T-cell (primary cell): ENCODE measurements at places on chromosomes 5 and 9. TPM values are rescaled to one million over a fixed set of nuclear protein-coding genes. Genes with fewer than 3 reads are reported as not detected.
A peak's percentile ranks its signal among the peaks of the same experiment; 100 is the strongest.

Gene NIPSNAP3A
- total RNA-seq = 9.8 TPM

Gene CLK4
- 85.3 TPM for total RNA-seq

Gene RNF130
- 16.5 TPM for total RNA-seq

Gene RCL1
- 30.6 TPM for total RNA-seq

Gene IL13
- total RNA-seq = 0.30 TPM

Gene ARID3C
- total RNA-seq = not detected

Gene SPATA31D4
- not detected for total RNA-seq

Gene SMIM33
- 0.58 TPM for total RNA-seq

Gene RALGPS1
- total RNA-seq = 7.3 TPM

Gene ABCA2
- total RNA-seq = 121 TPM

Gene IFNK
- total RNA-seq = not detected

Gene WDR38
- not detected for total RNA-seq

Gene PLCXD3
- total RNA-seq = not detected

Gene KCNN2
- not detected for total RNA-seq

- DNase-seq = no peak
- H3K36me3 ChIP-seq = no peaks in the 10 kb centered on the region
- no peak overlapping the region for H3K27ac ChIP-seq
- H3K4me1 ChIP-seq = no peaks in the 10 kb centered on the region
Measured at GRCh38 chr9:80435591-80435990, 863.8 kb downstream of the TLE4 start.

DNA sequence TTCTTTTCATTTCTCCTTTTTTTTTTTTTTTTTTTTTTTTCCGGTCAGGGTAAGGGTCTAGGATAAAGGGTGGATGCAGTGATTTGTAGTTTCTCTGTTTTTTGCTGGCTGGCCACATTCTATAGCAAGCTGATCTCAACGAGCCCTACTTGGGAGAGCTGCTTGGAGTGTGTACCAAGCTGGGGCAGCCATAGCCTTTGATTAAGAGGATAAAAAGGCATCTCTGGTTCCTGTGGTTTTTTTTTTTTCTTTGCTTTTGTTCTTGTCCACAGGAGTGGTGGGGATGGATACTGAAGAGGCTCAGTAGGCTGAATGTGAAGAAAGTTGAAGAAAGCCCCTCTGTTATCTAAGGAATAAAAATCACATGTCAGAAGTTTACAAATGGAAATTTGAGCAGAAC, 955.3 kb upstream of the WWC1 start:
- H3K27me3 ChIP-seq = no peaks in the 10 kb centered on the region
- no peak overlapping the region for H3K4me3 ChIP-seq
- no peak overlapping the region for H3K27ac ChIP-seq
- DNase-seq = no peak
- H3K4me1 ChIP-seq = no peaks in the 10 kb centered on the region

DNA sequence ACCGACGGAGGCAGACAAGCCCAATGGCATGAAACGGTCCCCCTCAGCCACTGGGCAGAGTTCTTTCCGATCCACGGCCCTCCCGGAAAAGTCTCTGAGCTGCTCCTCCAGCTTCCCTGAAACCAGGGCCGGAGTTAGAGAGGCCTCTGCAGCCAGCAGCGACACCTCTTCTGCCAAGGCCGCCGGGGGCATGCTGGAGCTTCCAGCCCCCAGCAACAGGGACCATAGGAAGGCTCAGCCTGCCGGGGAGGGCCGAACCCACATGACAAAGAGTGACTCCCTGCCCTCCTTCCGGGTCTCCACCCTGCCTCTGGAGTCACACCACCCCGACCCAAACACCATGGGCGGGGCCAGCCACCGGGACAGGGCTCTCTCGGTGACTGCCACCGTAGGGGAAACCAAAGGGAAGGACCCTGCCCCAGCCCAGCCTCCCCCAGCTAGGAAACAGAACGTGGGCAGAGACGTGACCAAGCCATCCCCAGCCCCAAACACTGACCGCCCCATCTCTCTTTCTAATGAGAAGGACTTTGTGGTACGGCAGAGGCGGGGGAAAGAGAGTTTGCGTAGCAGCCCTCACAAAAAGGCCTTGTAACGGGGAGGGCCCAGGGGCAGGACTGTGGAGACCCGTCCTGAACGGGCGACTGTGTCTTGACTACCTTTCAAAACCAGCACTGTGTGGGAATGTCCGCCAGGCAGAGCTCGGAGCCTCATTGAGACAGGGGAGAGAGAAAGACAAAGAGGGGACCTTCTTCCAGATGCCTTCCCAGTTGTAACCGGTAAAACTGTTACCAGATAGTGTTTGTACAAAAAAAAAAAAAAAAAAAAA, 29.9 kb downstream of the CD180 start:
- peak overlapping the region; percentile 95 for H3K27ac ChIP-seq
- DNase-seq = peak; percentile 65
- peaks cover 29% of the 10 kb centered on the region for H3K4me1 ChIP-seq
- peak overlapping the region; percentile 72 for H3K4me3 ChIP-seq
- H3K36me3 ChIP-seq = peaks cover 19% of the 10 kb centered on the region
- no peaks in the 10 kb centered on the region for H3K27me3 ChIP-seq

GRCh38 chr5:126274076-126274762, 149.0 kb upstream of the GRAMD2B start:
- DNase-seq = no peak
- H3K36me3 ChIP-seq = no peaks in the 10 kb centered on the region
- H3K27ac ChIP-seq = no peak overlapping the region

GRCh38 chr5:143812085-143812705, at the start of gene HMHB1:
TSS of gene HMHB1 (plus strand) at chr5:143812161.
- no peaks in the 10 kb centered on the region for H3K36me3 ChIP-seq
- no peak within 1 kb of the TSS for H3K27ac ChIP-seq
- no peak for DNase-seq
- H3K4me1 ChIP-seq = peaks cover 10% of the 10 kb centered on the region
- H3K4me3 ChIP-seq = no peak within 1 kb of the TSS

DNA sequence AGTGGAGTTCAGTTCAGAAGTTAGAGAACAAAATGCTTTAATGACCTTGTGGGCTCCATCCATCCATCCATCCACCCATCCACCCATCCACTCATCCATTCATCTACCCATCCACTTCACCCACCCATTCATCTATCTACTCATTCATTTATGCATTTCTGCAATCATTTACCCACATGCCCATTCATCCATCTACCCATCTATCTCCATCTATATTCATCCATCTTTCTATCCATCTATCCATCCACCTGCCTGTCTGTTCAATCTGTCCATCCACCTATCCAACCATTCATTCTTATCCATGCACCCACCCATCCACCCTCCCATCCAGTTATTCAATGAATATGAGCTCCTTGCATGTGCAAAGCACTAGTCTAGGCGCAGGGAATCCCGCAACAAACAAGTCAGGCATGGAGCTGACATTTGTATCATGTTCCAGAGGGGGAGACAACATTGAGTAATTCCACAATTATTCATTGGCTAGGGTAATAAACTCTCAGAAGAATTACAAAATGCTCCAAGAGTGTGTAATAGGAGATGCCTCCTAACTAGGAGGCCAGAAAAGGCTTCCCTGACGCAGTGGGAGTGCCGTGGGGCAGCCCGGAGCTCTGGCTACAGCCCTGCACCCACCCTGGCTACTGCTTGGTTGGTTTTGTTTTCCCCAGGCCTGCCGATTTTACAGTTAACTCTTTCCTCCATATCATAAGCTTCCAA, 211.2 kb downstream of the NXNL2 start:
- no peak for DNase-seq
- H3K36me3 ChIP-seq = no peaks in the 10 kb centered on the region
- H3K27me3 ChIP-seq = no peaks in the 10 kb centered on the region
- no peak overlapping the region for H3K4me3 ChIP-seq
- no peak overlapping the region for H3K27ac ChIP-seq

DNA sequence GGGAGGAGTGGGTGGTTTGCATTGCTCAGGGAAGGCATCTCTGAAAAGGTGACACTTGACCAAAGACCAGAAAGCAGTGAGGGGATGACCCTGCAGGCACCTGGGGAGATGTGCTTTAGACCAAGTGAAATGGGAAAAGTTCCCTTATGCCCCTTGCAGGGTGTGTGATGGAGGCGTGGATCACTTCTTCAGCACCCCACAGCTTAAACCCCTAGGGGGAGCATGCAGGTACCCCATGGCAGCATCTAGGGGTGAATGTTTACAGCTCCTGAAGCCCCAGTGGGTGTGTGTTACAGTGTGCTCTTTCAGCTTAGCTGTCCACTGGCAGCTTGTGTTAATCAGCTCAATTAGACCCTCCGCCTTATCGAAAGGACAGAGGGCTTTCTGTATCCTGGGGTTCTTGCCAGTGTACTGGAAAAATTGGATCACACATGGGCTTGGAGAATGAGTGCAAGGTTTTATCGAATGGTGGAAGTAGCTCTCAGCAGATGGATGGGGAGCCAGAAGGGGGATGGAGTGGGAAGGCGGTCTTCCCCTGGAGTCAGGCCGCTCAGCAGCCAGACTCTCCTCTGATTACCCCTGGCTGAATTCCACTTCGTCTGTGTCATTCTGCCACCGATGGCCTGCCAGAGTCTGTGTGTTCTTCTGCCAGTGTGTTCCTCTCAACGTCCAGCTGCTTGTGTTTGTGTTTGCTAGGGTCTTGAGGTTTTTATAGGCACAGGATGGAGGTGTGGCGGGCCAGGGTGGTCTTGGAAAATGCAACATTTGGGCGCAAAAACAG, 6.3 kb downstream of the BHMT2 start:
- H3K36me3 ChIP-seq = no peaks in the 10 kb centered on the region
- no peak for DNase-seq
- no peaks in the 10 kb centered on the region for H3K4me1 ChIP-seq

DNA sequence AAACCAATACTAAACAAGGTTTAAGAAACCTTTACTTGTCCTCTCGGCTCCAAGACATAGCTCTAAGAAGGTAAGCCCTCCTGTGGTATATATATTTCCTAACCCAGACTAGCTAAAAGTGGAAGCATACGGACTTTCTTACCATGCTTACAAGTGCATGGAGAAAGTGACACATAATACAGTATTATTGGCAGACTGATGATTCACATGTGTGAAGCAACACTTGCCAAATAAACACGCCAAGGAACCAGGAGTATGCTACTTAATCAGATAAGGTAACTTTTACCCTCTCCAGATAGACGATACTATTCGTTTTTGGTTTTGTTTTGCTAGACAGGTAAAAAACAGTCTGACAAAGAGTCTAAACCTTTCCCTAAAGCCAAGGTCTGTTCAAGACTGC, 264.1 kb downstream of the MLLT3 start:
- H3K36me3 ChIP-seq = peaks cover 32% of the 10 kb centered on the region
- no peak for DNase-seq
- H3K27me3 ChIP-seq = no peaks in the 10 kb centered on the region
- H3K4me1 ChIP-seq = peaks cover 25% of the 10 kb centered on the region
- no peak overlapping the region for H3K4me3 ChIP-seq

GRCh38 chr5:33806738-33807442, 84.9 kb downstream of the ADAMTS12 start:
- H3K4me1 ChIP-seq = no peaks in the 10 kb centered on the region
- no peak overlapping the region for H3K27ac ChIP-seq
- no peak for DNase-seq

- no peak overlapping the region for H3K27ac ChIP-seq
- no peak overlapping the region for H3K4me3 ChIP-seq
- no peaks in the 10 kb centered on the region for H3K4me1 ChIP-seq
- no peaks in the 10 kb centered on the region for H3K27me3 ChIP-seq
Measured at GRCh38 chr5:14628346-14628745, 36.2 kb upstream of the OTULIN start.

DNA sequence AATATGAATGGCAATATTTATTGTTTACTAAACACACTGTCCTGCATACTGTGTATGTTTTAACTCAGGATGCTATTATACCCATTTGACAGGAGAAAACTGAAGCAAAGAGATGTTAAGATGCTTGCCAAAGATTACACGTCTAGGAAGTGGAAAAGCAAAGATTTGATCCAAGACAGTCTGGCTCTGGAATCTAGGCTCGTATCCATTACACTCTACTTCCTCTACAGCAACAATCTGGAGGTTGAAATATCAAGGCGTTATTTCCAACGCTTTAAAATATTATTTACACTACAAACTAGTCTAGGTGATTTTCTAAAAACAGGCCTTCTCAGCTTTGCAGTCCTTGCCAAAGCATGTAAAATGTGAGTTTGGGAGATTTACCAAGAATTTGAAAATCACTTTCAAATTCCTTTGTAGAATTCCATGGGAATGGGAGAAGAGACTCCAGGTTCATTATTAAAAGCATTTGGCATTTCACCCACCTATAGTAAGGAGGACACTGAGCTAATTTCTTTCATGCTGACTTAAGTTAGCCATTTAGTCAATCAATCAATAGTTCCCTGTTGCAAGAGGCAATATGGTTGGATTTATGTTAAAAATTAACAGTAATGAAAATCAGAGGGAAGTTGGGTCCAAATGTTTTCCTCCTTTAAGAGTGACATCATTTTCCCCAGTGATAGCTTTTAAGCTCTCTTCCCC, 356.3 kb upstream of the SMARCA2 start:
- H3K27me3 ChIP-seq = no peaks in the 10 kb centered on the region
- H3K36me3 ChIP-seq = no peaks in the 10 kb centered on the region
- H3K27ac ChIP-seq = no peak overlapping the region
- H3K4me1 ChIP-seq = no peaks in the 10 kb centered on the region

GRCh38 chr5:82335806-82336205, 57.7 kb upstream of the RPS23 start:
- DNase-seq = no peak
- no peaks in the 10 kb centered on the region for H3K27me3 ChIP-seq
- H3K27ac ChIP-seq = no peak overlapping the region
- H3K4me1 ChIP-seq = no peaks in the 10 kb centered on the region

GRCh38 chr9:32722704-32723103, 60.6 kb upstream of the TMEM215 start:
- no peaks in the 10 kb centered on the region for H3K4me1 ChIP-seq
- H3K36me3 ChIP-seq = no peaks in the 10 kb centered on the region
- H3K4me3 ChIP-seq = no peak overlapping the region
- no peak for DNase-seq
- no peak overlapping the region for H3K27ac ChIP-seq

DNA sequence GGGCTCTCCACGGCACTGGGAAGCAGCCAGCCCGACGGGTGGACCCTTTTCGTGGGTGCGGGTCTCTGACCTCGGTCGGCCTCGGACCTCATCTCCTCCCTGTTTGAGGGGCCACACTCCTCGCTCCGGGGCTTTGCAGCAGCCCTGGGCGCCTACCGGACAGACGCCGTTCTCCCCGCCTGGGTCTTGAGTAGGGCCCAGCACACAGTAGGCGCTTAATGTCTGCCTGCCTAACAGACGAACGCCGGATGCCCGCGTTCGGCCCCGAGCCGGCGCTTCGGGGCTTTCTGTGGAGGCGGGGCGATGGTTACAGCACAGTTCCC, 842 bp upstream of the GTF3C5 start:
- H3K27me3 ChIP-seq = no peaks in the 10 kb centered on the region
- no peak for DNase-seq
- peak overlapping the region; percentile 87 for H3K4me3 ChIP-seq
- H3K36me3 ChIP-seq = no peaks in the 10 kb centered on the region
- peaks cover 31% of the 10 kb centered on the region for H3K4me1 ChIP-seq

- H3K36me3 ChIP-seq = no peaks in the 10 kb centered on the region
- H3K4me1 ChIP-seq = peaks cover 11% of the 10 kb centered on the region
- H3K27ac ChIP-seq = no peak overlapping the region
- no peak for DNase-seq
Measured at GRCh38 chr9:16257604-16258003, 612.9 kb downstream of the BNC2 start.
